ENCODE measurements at places on chromosomes 13 and 19.

GRCh38 chr19:13150931-13151604 lies 857 bp downstream of the IER2 start:
- DNase-seq = no peak

GRCh38 chr19:14515501-14516047 lies 2.6 kb downstream of the DNAJB1 start:
- no peak for DNase-seq

GRCh38 chr19:53504885-53505284 lies 33.1 kb upstream of the ZNF331 start:
- DNase-seq = no peak

- DNase-seq = no peak
Measured at GRCh38 chr13:29887030-29887557, 36.7 kb upstream of the UBL3 start.

GRCh38 chr19:35774274-35775045 lies 904 bp upstream of the ARHGAP33 start:
- no peak for DNase-seq

- no peak for DNase-seq
Measured at GRCh38 chr13:27280009-27280656, 9.5 kb downstream of the RASL11A start.

GRCh38 chr13:26965952-26966700 lies 205.5 kb downstream of the USP12 start:
- DNase-seq = no peak

DNA sequence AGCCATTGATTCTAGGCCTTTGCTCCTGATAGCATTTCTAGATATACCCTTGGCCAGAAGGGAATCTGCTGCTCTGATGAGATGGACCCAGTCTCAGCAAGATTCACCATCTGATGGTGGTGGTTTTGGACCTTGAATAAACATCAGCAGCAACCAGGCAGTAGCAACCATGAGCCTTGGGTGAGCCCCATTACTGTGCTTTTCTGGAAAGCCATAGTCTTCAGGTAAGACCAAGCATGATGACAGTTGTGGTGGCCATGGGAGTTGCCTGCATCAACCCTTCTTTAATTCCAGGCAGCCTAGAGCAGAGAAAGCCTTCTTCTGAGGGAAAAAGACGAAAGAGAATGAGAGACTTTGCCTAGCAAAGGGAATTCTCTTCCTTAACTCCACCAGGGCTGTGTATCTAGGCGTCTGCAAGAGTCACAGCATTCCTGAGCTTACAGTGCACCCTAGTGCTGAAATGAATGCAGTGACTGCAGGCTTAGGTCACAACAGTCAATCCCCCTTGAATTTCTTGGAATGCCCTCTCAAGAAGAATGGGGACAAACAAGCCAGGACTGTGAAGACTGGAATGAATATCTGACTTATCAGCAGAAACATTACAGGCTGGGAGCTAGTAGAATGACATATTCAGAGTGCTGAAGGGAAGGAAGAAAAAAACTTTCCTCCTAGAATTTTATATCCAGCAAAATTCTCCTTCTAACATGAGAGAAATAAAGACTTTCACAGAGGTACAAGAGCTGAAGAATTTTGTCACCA lies 942.4 kb upstream of the PCDH20 start:
- peak; percentile 1 for DNase-seq

DNA sequence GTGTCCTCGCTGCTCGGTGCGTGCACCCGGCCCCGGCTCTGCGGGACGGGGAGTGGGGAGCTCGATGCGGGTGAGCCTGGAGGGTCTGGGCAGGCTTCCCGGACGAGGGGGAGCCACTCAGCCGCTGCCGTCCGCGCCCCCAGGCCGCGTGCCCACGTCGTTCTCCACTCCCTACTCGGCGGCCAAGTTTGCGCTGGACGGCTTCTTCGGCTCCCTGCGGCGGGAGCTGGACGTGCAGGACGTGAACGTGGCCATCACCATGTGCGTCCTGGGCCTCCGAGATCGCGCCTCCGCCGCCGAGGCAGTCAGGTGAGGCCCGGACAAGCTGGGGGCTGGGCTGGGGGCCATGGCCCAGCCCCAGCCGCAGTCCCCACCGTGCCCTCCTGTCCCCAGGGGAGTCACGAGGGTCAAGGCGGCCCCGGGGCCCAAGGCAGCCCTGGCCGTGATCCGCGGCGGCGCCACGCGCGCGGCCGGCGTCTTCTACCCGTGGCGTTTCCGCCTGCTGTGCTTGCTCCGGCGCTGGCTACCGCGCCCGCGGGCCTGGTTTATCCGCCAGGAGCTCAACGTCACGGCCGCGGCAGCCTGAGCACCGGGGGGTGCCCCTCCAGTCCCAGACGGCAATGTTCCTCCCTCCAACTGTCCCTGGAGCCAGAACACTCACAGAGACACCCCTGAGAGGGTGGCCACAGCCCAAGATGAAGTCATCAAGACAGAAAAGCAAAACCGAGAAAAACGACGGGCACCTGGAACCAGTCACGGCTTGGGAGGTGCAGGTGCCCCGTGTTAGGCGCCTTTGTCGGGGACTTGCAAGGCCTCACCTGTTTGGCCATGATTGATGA lies 2.5 kb upstream of the RPL36 start:
- DNase-seq = no peak

- no peak for DNase-seq
Measured at GRCh38 chr19:6947745-6948144, 60.4 kb downstream of the ADGRE1 start.

- DNase-seq = no peak
Measured at GRCh38 chr19:35397064-35397463, 26.2 kb downstream of the GPR42 start.

DNA sequence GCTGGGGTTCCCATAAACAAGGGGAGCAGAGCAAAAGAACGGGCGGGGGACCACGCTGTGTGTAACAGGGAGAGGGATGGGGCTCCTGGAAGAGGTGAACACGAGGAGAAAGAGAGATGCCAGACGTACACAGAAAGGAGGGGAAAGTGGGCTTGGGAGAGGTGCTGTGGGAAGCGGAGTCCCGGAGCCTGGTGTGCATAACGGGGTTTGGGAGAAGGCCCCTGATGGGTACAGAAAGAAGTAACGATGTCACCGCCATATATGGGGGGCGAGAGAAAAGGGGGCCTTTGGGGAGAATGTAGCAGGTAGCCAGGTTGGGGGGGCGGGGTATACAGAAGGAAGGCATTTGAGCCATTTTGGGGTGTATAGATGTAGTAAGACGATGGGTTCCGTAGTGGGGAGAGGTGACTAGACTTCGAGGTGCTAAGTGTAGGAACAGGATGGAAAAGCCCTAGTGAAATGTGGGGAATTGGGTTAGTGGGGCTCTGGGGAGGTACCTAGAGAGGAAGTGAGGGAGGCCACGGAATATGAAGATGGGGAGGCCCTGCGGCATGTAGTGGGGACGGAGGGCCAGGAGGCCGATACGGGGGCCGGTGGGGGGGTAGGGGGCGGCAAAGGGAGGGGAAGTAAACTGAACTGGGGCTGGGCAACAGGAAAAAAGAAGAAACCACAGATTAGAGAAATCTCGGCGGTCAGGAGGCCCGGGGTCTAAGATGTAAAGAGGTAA lies 787 bp downstream of the ZNF580 start:
- DNase-seq = no peak

DNA sequence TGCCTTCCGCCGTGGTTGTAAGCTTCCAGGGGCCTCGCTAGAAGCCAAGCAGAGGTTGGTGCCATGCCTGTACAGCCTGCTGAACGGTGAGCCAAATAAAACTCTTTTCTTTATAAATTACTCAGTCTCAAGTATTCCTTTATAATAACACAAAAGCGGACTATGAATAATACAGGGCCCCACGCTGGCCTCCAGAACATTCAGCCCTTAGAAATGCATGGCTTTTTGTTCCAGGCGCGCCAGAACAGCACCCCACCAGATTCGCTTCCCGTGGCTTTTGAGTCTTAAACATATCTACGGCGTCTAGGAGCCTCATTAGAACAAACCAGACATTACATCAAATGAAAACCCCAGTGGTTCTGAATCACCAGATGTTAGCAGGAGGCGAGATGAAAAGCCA lies 75.1 kb downstream of the SLC15A1 start:
- no peak for DNase-seq

- DNase-seq = no peak
Measured at GRCh38 chr13:52947921-52948373, 80.7 kb upstream of the OLFM4 start.

DNA sequence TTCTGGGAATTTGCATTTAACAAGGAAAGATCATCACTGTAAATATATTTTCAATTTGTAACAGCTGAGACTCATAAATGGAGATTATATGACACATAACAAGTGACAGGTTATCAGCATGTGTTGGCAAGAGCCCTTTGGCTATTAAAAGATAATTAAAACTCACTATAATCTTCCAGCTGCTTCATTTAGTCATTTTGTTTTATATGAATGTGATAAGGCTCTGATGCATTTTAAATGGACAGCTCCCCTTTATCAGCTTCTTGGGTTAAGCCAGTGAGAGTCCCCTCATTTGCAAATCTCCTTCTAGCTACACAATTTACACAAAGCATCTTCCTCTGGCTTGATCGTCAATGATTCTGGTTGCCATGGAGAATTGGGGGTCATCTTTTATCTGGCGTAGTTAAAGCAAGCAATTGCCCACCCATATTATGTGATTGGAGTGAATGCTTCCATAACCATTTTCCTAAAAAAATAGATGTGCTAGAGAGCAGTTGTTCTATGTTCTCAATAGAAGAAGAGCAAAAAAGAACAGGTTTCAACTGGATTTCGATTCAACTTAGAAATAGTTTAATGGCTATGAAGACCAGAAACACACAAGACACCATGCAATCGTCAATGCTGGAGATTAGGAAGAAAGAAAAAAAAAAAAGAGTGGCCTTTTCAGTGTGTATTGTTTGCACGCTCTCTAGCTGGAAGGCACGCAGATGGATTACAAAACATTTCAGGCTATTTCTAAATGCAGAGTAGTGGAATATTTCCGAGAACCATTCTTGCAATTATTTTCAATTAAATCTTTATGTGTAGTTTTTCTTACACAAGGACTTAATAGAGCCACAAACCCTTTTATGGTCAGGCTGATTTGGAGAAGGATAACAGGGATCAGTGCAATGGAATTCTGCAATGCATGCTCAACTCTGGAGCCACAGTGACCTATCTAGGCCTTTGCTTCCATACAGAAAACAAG lies 27.4 kb downstream of the STARD13 start:
- peak; percentile 84 for DNase-seq

DNA sequence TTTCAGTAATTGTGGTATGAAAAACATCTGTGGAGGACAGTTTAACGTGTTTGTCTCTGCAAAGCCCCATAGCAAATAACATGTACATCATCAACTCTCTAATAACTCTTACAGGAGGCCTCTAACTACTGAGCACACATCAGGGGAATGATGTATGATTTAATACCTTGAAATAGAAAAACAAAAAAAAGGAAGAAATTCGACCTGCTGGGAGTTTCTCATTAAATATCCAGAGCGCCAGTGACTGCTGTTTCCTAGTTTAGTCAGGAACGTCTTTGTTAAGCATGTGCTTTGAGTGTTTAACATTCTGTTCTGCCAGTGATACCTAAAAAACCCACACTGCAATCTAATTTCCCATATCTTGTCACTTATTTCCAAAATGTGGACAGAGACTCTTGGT lies 235.4 kb downstream of the PCDH20 start:
- DNase-seq = no peak

- no peak for DNase-seq
Measured at GRCh38 chr19:6876748-6877147, 10.6 kb upstream of the ADGRE1 start.

Measured in GM04504 (cell line).